ENCODE measurements at places on chromosomes 6 and 20. TPM values are rescaled to one million over a fixed set of nuclear protein-coding genes. Genes with fewer than 3 reads are reported as not detected.

Gene OPRM1
- total RNA-seq, result not detected

Gene TRIM15
- total RNA-seq, result not detected

Gene HINT3
- 21.4 TPM for total RNA-seq

Gene MICB
- total RNA-seq, result 21.9 TPM

Gene OARD1
- 14.1 TPM for total RNA-seq

Gene HDGFL1
- total RNA-seq, result not detected

Gene SLC44A4
- total RNA-seq, result not detected

Gene LY6G5B
- 3.4 TPM for total RNA-seq

Data from uterine smooth muscle cell (primary cell).